ENCODE measurements at places on chromosomes 12 and 14.

DNA sequence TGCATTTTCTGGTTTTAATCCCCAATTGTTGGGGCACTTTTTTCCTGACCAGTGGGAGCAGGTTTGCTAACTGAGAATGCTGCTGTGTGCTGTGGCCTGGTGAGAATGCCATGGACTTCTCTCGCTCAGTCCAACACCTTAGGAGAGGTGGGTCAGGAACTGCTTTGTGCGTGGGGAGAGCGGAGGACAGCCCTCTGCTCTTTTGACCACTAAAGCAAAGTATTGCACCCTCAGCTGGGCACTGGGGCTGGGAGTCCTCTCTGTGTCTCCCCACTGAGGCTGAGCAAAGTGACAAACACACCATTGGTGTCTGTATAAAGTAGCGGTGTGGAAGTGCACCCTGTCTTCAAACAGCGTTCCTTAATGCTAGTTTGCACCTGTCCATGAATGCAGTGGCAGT is 136.2 kb downstream of the SAMD4A start:
- no peak for DNase-seq

DNA sequence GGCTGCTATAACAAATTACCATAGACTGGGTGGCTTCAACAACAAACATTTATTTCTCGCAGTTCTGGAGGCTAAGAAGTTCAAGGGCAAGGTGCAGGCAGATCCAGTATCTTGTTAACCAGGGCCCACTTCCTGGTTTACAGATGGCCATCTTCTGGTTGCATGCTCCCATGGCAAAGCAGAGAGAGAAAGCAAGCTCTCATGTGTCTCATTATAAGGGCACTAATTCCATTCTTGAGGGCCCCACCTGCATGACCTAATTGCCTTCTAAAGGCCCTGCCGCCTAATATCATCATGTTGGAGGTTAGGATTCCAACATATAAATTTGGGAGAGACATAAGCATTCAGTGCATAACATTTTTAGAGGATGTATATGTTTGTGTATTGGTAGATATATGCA is 280.1 kb upstream of the TMPO start:
- DNase-seq = no peak

- no peak for DNase-seq
Measured at GRCh38 chr14:37551119-37551518, 43.9 kb downstream of the FOXA1 start.

DNA sequence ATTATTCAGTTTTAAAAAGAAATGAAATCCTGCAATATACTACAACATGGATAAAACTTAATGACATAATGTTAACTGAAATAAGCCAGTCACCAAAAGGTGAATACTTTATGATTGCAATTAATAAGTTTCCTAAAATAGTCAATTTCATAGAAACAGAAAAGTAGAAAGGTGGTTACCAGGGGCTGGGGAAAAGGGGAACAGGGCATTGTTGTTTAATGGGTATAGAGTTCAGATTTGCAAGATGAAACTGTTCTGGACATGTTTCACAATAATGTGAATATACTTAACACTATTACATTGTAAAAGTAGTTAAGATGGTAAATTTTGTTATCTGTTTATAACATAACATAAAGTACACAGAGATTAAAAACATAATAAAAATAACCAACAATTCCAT is 550.9 kb downstream of the CCER1 start:
- no peak for DNase-seq

DNA sequence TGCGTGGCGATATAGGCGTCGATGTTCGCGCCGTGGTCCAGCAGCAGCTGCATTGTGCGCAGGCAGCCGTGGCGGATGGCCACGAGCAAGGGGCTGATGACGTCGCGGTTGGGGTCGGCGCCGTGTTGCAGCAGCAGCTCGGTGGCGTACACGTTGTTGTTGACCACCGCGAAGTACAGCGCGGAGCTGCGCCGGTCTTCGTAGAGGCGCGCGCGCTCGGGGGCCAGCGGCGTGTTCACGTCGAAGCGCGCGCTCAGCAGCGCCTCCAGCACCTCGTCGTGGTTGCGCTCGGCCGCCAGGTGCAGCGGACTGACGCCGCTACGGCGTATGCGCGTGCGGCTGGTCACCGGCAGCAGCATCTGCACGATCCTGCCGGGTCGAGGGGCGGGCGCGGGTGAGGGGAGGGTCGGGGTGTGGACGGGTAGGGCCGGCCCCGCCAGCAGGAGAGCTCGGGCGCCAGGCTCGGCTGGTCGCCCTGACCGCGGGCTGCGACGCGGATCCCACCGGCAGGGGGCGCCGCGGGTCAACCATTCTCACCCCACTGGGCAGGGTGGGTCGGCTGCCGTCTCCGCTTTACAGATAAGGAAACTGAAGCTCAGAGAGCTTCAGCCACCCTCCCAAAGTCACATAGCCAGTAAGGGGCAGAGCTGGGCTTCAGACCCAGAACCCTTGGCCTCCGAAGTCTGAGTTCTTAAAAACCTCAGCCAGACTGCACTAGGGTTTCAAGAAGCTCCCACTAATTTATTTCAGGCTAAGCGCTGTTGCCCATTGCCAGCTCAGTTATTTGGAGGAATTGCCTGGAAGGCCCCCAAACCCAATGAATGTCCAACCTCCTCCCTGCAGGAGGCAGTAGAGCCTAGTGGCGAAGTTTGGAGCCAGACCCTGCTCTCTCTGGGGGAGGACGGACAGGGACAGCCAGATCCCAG is 12.4 kb downstream of the FAM181A start:
- DNase-seq = peak; percentile 24

All from fibroblast of skin of left quadriceps (primary cell).